ENCODE measurements at places on chromosomes 7 and 10.

DNA sequence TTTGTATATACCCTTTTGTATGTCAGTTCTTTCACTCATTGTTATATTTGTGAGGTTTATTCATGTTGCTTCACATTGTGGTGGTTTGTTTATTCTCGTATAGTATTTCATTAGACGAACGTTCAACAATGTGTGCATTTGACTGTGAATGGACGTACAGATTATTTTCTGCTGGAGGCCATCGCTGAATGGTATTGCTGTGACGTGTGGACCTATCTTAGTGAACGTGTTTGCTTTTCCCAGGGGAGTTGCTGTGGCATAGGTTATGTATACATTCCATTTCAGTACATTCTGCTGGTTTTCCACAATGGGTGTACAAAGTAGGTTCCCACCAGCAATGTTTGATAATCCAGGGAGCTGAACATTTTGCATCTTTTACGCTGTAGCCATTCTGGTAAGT, 31.1 kb upstream of the PLEKHS1 start:
- DNase-seq: no peak

GRCh38 chr7:13028036-13028824, 340.8 kb downstream of the ARL4A start:
- DNase-seq: peak; percentile 52

DNA sequence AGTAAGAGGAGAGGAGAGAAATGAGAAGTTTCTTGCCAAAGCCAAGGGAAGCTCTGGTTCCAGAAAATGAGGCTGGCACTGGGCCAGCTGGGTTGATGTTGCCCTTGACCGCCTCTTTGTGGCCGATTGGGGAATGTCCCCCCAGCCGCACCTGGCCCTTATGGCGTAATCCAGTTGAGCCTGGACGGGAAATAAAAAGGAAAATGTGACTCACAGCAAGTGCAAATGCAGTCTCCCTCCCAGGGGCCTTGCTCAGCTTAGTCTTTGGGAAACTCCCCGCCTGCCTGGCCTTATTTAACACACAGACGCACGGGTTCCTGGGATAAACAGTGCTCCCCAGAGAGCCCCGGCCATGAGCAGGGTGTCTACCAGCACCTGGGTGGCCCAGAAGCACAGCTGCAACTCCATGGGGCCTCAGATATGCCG, 174.8 kb downstream of the KIAA1217 start:
- peak; percentile 63 for DNase-seq

DNA sequence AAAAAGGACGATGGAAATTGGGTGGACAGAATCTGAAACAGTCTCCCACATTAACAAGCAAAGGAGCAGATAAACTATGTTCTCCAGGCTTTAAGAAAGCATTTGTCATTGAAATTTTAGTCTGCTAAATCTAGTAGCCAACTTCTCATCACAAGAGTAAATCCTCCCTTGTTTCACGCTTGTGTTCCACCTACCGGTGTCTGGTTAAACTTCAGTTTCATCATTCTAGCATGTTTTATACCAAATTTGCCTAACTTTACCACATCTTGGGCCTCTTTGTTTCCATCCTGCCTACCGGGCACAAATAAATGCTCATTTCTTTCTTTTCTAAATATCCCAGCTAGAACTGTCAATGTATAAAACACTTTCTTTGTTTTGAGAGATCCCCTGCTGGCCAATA, 5.8 kb downstream of the LIPA start:
- DNase-seq: no peak

DNA sequence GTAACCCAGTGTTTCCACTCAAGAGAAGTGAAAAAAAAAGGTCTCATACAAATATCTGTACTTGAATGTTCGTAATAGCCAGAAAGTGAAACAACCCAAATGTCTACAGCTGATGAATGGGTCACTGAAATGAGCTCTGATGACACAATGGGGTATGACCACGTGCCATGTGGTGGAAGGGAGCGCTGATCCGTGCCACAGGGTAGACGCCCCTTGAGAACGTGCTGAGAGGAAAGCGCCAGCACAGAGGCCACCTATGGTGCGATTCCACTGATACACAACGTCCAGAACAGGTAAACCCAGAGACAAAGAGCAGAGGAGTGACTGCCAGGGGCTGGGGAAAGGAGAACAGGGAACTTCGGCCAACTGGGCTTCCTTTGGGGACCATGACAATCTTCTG, 50.3 kb downstream of the MAD1L1 start:
- no peak for DNase-seq

- no peak for DNase-seq
These were observed 13.2 kb downstream of the ARHGAP19 start for GRCh38 chr10:97279121-97279815.
